ENCODE measurements at places on chromosomes 12 and 14.

GRCh38 chr14:90336985-90337384 is 5.2 kb upstream of the NRDE2 start:
- DNase-seq, result no peak

- DNase-seq, result no peak
These were observed 18.7 kb downstream of the CCDC63 start for GRCh38 chr12:110865521-110865920.

DNA sequence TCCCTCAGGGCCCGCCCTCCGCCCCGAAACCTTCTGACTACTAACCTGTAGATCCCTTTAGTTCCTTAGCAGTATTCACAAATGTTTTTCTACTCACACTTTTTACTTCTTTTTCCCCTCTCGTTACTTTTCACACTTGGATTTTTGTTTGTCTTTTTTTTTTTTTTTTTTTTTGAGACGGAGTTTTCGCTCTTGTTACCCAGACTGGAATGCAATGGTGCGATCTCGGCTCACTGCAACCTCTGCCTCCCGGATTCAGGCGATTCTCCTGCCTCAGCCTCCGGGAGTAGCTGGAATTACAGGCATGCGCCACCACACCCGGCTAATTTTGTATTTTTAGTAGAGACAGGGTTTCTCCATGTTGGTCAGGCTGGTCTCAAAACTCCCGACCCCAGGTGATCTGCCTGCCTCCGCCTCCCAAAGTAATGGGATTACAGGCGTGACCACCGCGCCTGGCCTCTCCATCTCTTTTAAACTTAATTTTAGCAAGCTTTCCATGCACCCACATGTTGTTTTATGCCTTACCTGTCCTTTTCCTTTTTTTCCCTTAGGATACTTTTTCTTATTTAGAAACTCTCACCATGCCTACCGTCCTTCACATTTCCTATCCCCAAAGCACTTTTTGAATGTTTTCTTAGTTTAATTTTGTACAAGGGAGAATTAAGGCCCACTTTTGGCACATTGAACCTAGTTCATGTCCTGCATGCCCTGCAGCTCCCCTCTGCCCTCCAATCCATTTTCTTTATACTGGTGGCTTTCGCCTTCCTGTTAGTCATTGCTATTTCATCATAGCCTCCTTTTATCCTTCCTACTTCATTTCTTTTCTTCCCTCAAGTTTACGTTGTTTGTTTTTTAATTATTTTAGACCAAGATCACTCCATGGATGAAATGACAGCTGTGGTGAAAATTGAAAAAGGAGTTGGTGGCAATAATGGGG is 1.1 kb downstream of the SP1 start:
- no peak for DNase-seq

DNA sequence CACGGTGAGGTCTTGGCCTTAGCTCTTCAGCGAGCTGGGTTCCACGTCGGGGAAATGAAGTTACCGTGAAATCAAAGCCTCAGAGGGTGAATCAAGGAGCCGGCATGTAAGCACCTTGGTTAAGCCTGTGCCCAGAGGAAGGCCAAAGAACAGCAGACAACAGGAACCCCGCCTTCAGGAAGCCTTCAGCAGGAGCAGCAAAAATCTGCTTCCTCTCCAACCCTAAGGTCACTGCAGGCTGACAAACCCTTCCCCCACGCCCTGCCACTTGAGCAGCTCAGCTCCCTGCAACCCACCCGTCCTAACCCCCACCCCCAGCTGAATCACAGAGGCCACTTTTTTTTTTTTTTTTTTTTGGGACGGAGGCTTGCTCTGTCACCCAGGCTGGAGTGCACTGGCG is 72.9 kb upstream of the LTA4H start:
- no peak for DNase-seq

DNA sequence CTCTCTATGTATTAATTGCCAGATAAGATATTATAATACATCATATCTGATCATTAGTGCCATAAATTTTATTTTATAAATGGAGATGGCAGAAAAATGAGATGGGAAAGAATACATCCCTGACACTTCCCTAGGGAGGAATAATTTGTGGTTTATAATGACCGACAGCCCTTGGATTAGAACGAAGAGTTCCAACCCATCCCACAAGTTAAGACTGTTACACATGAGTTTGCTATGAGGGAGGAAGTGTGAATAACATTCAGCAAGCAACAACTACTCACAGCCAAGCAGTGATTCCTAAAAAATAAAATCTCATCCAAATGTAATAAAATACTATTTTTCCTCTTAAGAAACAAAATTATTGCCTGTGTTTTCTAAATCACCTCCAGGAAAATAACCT is 299.0 kb downstream of the CCDC91 start:
- peak; percentile 23 for DNase-seq

DNA sequence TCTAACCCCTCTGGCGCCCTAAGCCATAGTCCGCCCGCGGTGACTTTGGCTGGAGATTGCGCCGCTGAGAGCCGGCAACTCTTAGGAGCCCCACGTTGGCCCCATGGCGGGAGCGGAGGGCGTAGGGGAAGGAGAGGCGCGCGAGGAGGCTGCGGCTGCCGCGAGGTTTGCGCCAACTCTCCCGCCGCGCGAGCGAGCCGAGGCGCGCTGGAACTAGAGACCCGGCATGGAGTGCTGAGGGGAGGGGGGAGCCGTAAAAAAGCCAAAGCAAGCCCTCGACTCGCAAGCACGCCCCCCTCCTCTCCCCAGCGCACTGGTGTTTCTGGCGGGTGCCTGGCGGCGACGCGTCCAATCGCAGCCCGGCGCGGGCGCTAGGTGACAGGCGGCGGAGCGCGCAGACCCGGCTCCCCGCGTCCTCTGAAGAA is at the start of gene SYT10:
Gene SYT10 (minus strand): TSS at position 233 of the 425 bp plus-strand sequence. CDS start 297 bp downstream, outside the sequence.
- no peak for DNase-seq

DNA sequence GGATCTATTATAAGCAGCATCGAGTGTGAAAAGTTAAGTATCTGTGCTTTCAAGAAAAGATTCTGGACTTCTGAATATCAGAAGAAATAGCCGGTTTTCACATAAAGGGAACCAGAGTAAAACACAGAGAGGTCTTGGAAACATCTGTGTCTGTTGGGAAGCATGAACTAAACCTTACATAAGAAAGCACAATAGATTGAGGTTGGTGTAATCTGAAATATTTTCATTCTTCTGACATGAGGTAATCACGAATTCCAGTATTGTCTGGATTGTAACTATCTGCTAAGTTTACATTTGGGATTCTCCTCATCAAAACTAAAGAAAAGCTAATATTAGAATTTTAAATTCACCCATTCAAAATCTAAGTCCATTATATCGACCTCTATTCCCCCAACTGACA is 161.3 kb downstream of the CPNE8 start:
- peak; percentile 31 for DNase-seq

DNA sequence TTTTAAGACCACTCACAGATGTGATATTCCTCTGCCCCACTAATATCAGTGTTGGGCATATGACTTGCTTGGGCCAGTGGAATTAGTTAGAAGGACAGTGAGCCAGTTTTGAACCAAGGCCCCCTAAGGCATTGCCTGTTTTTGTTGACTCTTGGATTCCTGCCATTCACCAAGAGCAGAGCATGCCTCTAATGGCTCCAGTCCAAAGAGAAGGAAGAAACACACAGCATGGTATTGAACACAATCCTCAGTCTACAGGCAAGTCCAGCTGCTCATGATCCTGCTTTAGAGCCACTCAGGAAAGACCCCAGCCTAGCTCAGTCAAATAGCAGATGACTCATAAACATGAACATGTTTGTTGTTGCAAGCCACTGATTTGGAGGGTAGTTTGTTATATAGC is 1201.5 kb downstream of the BCL11B start:
- no peak for DNase-seq

- no peak for DNase-seq
These were observed 1.8 kb upstream of the MED6 start for GRCh38 chr14:70602254-70602653.

- DNase-seq, result no peak
These were observed 59.7 kb downstream of the LGMN start for GRCh38 chr14:92688434-92689375.

DNA sequence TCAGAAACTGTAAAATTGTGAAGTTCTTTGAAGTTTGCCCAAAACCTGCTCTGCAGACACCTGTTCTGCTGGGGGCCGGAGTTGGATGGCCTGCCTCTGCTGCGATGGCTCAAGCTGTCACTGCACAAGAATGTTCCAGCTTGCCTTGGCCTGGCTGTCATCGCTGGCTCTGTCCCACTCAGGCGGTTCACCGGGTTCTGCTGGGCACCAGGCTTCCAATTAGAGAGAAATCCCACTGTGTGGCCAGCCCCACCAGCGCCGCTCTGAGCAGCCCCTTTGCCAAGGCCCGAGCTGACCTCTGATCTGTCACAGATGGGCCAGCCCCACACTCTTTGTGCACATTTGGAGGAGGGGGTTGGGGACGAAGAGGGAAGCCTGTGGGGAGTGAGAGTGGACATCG is 71.7 kb upstream of the GPATCH2L start:
- DNase-seq, result no peak

DNA sequence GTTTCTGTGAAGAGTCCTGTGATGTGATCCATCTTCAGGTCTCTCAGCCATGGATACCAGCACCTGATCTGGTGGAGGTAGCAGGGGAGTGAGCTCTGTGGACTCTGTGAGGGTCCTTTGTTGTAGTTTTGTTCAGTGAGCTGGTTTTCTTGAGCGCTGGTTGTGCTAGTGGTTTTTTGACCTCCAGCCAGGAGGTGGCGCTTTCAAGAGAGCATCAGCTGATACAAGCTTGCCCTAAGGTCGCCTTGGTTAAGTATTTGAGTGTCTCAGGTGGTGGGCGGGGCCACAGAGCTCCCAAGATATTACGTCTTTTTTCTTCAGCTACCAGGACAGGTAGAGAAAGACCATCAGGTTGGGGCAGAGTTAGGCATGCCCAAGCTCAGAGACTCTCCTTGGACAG is 139.7 kb downstream of the TTLL5 start:
- DNase-seq, result no peak

DNA sequence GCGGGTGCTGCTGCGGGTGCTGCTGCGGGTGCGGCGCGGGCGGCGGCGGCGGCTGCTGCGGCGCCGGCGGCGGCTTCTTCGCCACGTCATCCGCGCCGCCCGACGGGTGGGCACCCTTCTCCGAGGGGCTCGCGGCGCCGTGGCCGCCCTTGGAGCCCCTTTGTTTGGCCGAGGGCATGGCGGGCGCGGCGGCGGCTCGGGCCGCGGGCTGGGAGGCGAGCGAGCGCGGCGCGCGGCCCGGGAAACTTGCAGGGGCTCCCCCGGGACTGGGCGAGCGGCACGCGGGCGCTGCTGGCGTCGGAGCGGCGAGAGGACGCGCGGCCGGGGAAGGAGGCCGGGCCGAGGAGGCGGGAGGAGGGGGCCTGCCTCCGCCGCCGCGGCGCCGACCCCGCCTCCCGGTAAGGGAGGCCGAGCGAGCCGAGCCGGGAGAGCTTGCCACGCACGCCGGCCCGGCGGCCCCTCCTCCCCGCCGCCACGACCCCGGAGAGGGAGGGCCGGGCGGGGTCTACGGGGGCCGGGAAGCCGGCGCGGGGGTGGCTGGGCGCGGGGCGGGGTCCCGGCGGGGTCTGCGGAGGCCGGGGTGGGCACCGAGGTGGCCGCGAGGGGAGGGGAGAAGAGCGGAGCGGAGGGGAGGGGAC is at the start of gene CKAP4:
Gene CKAP4 (minus strand): TSS at position 347 of the 638 bp plus-strand sequence. CDS start 169 bp downstream, at position 178.
- DNase-seq, result no peak

DNA sequence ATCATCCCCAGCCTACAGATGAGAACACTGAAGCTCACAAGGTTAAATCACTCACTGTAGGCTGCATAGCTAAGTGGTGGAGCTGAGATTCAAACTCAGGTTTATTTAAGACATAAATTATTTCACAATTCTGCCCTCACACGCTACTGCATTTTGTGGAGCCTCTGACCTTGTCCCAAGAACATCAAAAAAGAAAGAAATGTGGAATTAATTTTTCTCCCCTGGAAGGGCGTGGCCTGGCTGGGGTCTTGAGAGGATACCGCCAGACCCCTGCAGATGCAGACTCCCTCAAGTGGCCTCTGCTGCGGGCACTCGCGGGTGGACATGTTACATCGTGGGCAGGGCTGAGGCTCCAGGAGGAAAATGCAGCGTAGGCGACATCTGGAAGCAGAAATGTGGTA is 40.6 kb downstream of the LTBP2 start:
- DNase-seq, result no peak

DNA sequence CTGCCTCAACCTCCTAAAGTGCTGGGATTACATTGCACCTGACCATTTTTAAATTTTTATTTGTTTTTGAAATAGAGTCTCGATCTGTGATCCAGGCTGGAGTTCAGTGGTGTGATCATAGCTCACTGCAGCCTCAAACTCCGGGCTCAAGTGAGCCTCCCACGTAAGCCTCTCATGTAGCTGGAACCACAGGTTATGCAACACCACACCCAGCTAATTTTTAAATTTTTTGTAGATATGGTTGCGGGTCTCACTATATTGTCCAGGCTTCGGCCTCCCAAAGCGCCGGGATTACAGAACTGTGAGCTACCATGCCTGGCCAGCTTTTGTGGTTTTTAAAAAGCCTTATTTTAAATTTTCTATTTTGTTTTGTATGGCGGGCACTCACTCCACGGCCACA is 2.2 kb upstream of the DRAM1 start:
- DNase-seq, result no peak

GRCh38 chr12:73225371-73225937 is 953.3 kb downstream of the TRHDE start:
- DNase-seq, result no peak

DNA sequence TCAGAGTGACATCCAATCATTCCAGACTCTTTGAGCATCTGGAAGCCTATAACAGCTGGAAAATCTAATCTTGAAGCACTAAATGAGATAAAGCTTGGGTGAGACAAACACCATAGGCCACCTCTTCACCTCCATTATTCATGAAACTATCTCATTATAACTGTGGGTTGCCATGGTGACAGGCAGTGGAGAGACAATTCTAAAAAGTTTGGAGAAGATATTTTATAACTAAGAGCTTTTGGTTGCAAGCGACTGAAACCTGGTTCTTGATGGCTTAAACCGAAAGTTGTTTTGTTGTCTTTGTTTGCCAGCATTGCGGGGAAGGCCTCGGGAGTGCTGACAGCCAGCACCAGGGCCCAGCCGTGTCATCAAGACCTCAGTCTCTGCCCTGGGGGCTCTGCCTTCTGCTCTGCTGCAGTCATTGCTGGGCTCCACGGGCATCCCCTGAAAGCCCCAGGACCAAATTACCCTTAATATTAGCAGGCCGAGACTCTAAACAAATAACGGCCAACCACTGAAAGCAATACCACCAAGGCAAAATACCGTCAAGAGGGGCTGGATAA is 353.6 kb upstream of the SFSWAP start:
- no peak for DNase-seq

Data from non-pigmented ciliary epithelial cell (primary cell).